ENCODE measurements at places on chromosomes 1 and 21.

DNA sequence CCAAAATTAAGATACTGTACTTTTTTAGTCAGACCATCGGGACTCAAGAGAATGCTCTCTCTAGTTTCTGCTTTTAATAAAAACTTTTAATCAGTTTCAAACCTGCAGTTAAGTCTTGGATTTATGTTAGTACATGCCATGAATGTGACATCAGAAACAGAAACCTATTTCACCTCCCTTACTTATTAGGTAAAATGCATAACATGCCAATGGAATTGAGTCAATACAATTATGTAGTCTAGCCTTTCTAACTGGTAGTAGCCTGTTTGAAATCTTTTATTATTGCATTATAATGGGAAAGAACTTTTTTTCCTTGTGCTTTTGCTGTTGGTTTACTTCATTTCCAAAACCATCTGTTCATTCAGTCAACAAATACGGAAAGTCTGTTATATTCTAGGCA is 4.8 kb downstream of the PHACTR4 start:
- no peak for DNase-seq

- DNase-seq = peak; percentile 11
Observed at GRCh38 chr1:88791192-88791591, 100.2 kb downstream of the GTF2B start.

DNA sequence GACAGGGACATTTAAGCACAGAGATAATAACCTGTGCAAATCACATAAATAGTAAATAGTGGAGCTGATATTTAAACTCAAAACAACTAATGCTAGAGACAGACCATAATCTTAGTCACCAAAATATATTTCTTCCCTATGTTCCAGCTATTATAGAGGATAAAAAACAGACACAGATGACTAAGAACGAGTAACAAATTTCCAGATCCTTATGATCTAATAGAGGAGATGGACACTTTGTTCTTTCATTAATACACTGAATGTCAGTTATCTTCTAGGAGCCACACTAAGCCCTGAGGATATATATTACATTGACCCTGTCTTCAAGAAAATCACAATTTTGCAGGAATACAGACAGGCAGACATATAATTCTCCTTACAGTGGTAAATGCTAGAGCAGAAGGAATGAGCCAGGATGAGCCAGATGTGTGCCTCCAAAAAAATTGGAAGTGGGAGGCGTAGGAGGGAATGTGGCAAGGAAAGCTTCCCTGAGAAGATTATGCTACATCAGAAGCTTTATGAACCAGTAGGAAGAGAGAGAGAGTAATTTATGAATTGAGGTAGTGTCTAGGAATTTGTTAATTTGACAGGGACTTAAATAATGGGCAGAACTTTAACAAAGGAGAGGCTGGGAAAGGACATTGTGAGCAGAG is 395.4 kb upstream of the BEND5 start:
- DNase-seq = no peak

DNA sequence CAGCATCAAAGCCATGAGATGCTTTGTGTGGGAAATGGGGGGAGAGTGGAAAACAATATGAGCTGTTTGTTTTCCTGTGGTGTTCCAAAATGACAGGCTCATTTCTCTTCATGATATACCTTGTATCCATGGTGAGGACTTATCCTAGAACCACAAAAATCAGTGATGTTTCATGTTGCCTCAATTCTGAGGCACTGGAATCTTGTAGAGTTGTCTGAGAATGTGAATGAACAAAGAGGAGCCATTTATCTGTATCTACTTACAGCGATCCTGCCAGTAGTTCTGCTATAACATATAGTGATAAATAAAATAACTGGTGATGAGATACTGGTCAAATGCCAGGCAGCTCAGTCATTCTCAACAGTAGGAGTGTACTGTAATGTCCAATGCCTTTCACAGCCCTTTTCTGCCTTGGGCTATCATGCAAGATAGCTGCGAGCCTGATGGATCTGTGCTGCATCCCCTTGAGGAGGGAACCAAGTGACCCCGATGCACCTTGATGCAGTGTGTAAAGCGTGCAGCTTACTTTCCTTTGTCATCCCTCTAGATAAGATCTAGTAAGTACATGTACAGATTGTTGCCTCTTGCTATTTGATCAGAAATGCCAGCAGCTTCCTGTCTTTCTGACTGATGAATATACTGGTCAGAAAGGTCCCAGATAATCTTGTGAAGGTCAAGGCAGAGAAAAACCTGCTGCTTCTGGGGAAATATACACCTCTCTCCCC is 52.8 kb downstream of the SLC44A3 start:
- DNase-seq = no peak

GRCh38 chr1:117671781-117672501 is 66.1 kb downstream of the TENT5C start:
- DNase-seq = peak; percentile 72

- DNase-seq = no peak
Observed at GRCh38 chr1:210746024-210746731, 387.8 kb downstream of the KCNH1 start.

DNA sequence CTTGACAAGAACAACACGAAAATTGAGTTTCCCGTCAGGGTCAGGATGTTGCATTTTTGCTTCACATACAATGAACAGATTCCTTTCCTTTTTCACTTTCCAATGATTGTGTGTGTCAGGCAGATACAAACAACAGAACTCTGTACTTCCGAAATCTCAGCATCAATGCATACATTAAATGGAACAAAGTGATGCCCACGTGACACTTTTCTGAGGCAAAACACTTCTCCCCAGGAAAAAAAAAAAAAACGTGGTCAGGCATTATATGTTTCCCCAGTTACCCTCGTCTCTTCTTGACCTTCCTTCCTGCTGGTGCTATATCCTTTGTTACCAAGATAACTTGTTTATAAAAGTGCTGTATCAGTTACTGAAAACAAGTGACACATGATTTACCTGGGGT is 181.8 kb downstream of the ZNF281 start:
- no peak for DNase-seq

DNA sequence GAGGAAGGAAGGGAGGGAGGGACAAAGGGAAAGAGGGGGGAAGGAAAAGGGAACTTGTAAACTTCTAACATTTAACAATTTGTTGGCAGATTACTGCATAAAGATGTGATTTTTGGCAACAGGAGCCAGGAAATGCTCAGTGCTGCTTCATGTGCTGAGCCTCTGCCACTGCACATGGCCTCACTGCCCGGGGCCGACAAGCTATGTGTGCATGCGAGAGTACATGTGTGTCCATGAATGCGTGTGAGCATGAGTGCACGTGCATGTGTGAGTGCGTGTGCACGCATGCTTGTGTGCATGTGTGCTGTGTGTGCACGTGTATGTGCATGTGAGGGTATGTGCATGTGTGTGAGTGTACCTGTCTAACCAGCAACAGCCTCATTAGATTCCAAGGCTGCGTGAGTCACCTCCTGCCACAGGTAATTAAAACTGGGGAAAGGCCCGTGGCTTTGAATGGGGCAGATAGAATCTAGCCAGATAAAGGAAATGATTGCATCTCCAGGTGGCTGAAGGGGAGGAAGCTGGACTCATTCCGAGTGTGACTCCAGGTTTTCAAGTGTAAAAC is 41.4 kb upstream of the TSPEAR start:
- DNase-seq = peak; percentile 16

DNA sequence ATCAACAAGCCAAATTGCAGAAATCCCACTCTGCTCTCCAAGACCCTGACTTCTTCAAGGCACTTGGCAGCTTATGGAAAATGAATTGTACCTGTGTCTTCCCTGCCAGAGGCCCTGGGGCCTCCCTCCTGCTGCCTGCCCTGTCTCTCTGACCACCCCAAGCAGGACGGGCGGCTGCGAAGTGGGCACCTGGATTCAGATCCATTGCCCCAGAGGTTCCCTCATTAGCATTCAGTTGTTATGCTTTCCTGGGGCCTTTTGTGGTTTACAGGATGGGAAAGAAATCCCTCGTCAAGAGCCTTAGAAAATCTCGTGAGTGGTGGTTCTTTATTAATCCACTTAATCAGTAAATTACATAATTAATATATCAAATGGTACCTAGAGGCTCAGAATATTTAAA is 179.3 kb downstream of the TNR start:
- no peak for DNase-seq

DNA sequence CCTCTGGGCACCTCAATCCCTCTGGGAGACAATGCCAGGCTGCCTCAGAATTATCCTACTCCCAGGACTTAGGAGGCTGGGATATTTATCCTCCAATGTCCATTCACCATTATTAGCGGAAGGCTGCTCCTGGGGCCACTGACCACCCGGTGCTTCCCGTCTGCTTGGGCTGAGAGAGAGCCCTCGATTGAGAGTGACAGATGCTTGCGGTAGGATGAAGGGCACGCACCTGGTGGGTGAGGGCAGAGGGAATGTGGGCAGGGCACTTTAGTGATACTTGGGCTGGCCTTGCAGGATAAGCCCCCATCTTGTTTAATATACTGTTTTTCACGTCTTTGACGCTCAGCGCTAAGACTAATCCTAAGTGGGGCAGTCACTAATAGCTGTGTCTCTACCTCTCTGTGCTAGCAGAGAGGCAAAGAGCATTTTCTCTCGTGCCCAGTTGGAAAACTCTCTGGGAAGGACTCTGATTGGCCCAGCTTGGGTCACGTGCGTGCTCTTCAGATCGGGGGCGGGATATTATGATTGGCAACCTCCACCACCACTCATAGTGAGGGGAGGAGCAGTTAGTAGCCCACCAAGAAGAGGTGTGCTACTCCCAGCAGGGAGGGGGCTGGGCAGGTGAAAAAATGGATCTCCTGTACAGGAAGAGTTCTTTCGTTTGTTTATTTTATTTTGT is 10.6 kb upstream of the PARS2 start:
- DNase-seq = peak; percentile 45

- no peak for DNase-seq
Observed at GRCh38 chr1:165068741-165069140, 287.8 kb downstream of the LMX1A start.

DNA sequence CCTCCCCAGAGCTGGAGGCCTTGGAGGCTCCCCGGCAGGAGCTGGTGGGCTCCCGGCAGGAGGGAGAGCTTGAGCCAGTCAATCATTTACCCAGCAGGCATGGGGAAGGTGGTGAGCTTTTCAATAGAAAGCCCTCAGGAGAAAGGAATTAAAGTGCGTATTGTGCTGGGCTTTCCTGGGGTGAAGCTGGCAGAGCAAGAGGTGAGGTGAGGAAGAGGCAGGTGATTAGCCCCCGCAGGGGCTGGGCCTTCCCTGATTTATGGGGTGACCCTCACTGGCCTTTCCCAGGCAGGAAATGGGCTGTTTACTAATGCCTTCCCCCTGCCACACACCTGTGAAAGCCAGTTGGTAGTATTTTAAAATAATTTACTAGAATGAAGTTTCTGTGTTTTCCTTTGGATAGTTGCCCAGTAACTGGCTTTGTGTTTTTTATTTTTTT is 25.8 kb downstream of the CLDN14 start:
- DNase-seq = no peak

DNA sequence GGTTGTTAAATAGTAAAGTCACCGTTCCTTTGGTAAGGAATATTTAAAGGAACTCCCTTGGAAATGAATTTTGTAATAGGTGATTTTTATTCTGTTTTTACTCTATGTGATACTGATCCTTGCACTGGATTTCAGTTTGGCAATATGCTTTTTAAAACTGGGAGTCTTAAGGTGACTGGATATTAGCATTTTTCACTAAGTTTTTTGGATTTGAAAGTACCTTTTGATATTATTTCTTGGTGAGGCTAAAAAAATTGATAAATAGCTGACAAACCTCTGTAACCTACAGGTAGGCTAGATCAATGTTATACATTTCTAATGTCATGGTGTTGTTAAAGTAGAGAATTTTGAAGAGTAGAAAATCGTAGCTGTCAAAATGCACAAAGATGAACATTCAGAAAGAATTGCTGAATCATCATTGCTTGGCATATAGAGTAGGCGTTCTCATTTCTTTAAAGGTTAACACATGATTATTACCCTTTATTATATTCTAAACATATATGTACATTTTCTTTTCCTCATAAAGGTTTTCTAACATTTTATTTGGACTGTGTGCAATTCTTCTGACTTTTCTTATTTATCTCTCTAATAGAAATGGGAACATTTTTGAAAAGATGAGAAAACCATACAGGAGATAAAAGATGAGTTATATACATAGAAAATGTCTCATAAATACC is 1.5 kb upstream of the DNAJB4 start:
- no peak for DNase-seq

- DNase-seq = peak; percentile 46
Observed at GRCh38 chr1:119220991-119221390, 80.5 kb upstream of the WARS2 start.

DNA sequence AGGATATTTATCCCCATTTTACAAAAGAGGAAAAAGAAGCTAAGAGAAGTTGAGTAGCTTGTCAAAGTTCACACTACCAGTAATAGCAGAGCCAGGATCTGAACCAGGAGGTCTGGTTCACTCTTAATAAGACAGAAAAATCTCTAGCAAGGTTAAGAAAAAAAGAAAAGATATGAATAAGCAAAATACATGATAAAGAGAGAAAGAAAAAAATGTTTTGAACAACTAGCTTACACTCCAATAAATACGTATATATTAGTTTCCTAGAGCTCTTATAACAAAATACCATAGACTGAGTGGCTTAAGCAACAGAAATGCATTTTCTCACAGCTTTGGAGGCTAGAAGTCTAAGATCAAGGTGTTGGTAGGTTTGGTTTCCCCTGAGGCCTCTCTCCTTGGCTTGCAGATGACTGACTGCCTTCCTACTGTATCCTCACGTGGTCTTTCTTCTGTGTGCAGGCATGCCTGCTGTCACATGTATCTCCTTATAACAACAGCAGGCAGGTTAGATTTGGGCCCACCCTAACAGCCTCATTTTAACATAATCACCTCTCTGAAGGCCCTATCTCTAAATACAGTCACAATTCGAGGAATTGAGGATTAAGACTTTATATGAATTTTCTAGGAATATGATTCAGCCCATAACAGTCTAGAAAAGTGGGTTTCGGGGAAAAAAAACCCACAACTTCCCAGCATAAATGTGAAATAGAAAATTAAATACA is 60.4 kb downstream of the LEPR start:
- DNase-seq = no peak

DNA sequence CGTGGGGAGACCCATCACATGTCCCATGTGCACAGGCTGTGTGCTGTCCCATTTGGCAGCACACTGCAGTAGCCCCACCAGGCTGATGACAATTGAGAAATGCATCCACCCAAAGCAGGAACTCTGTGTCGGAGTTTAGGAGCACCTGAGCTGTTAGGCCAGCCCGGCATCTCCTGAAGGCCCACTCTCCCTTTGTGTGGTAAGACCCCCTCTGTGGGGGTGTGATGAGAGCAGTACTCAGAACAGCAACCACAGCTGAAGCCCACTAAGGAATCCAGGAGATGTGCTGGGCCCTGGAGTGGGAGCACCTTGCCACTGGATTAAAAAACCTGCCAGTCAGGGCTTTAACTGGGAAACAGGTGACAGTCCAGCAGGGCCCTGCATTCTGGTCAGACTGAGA is 37.2 kb downstream of the FCRL5 start:
- no peak for DNase-seq

- DNase-seq = no peak
Observed at GRCh38 chr1:3113741-3114056, 44.7 kb downstream of the PRDM16 start.

GRCh38 chr1:25821630-25822091 is 1.9 kb downstream of the MTFR1L start:
- DNase-seq = peak; percentile 76

- DNase-seq = peak; percentile 21
Observed at GRCh38 chr1:47705517-47706130, 267.8 kb downstream of the FOXD2 start.
